ENCODE measurements at places on chromosomes 6 and 20.

DNA sequence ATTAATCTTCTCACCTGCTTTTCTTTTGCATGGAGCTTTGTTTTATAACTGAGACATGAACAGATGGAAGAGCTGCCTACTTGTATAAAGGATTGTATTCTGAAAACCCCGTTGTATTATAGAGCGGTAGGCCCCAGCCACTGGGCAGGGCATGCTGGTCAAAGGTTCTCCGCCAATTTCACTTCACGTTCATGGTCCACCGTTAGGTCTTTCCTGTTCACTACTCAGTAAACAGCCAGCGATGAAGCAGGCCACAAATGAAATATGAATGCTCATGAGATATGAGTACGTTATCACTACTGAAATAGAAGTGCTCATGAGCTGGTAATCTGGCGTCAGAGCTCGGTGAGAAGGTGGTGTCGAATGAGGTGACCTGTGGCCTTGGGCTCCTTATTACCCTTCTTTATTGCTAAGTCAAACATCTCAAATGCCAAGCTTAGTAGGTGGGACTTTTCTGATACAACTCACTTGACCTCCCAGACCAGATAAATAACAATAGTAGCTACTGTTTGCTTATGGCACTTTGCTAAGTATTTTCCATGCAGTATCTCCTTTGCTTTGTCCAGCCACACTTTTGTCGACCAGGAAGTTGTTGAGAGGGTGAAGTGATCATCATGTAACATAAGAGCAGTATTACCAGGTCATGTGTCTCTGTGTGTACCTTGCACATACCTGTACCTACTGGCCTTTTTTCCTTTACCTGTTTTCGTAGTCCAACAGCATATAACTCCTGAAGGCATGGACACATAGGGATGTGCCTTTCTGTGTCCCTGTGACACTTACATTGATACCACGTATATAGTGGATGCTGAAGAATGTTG is 16.7 kb downstream of the EDN3 start:
- no peak for ATAC-seq

DNA sequence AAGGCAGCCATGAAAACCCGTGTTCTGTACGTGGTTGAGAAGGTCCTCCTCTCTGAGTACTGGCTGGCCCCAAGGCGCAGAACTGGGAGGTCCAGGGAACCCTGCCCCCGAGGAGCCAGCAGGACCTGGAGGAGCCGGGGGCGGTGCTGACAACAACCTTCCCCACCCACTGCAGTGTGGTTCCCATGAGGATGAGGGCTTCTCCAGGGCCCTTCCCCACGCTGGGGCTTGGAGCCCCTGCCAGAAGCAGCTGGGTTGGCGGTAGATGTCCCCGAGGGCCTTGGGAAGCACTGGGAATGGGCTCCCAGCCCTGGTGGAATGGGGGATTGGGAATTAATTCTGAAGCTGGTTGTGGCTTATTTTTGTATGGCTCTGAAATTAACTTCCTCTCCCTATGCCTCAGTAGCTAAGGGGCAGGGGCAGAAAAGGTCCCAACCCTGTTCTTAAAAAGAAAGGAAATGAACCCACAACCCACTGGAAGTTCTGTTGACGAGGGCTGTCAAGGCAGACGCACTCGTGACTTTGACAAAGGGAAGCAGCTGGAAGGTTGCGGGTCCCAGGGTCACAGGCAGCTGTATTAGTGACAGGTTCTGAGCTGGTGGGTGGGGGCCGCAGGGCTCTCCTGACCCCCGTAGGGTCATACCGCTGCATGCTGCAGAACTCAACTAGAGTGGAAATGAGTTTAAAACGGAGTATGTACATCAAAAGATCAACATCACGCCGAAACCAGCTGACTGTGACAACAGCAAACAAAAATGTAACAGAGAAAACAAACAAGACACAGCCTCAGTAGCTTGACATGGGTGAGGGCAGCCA is 13.9 kb upstream of the HELZ2 start:
- ATAC-seq: no peak

GRCh38 chr6:165118736-165119135 is 190.7 kb downstream of the C6orf118 start:
- ATAC-seq: no peak

- ATAC-seq: no peak
These were observed 257.6 kb downstream of the LAMA2 start for GRCh38 chr6:129140526-129140925.

- no peak for ATAC-seq
These were observed 64.2 kb upstream of the AKIRIN2 start for GRCh38 chr6:87766211-87766610.

- no peak for ATAC-seq
These were observed 7.7 kb downstream of the GRM4 start for GRCh38 chr6:34138191-34138590.

GRCh38 chr20:24134284-24134683 is 145.7 kb upstream of the GGTLC1 start:
- ATAC-seq: peak; percentile 36

DNA sequence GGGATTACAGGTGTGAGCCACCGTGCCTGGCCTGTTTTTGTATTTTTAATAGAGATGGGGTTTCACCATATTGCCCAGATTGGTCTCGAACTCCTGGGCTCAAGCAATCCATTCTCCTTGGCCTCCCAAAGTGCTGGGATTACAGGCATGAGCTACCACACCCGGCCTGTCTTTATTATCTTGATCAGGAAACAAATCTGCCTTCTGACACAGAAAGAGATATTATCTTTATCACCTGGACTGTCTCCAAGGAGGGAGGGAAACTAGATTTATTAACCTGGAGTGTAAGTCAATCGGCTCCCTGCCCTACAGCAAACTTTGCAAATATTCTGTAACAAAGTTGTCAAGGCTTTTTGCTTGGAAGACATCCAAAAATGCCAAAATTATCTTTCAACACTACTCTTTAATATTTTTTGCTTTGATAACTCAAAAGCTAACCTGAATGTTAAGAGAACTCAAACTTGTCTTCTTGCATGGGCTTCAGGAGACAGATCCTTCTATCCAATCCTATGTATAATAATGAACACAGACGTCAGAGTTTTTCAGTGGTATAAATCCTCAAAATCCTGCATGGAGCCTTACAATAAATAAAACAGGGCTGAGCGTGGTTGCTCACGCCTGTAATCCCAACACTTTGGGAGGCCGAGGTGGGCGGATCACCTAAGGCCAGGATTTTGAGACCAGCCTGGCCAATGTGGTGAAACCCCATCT is 85.0 kb upstream of the LOC128125822 start:
- ATAC-seq: no peak

DNA sequence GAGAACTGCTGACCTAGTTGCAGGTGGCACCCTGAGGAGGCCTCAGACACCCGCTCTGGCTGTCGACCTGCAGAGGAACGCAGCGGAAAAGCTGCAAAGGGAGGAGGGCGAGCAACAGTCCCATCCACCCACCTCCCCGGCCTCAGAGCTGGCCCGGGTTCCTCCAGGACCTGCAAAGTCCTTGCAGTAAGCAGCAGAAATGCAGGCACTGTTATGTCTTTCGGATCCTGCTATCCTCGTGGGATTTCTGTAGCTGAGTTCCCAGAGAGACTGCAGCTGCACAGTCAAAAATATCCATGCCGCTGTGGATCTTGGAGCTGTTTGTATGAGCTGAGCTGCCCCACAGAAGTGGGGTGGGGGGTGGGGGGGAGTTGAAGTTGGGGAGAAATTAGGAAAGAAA is 251.3 kb downstream of the ANKRD60 start:
- no peak for ATAC-seq

DNA sequence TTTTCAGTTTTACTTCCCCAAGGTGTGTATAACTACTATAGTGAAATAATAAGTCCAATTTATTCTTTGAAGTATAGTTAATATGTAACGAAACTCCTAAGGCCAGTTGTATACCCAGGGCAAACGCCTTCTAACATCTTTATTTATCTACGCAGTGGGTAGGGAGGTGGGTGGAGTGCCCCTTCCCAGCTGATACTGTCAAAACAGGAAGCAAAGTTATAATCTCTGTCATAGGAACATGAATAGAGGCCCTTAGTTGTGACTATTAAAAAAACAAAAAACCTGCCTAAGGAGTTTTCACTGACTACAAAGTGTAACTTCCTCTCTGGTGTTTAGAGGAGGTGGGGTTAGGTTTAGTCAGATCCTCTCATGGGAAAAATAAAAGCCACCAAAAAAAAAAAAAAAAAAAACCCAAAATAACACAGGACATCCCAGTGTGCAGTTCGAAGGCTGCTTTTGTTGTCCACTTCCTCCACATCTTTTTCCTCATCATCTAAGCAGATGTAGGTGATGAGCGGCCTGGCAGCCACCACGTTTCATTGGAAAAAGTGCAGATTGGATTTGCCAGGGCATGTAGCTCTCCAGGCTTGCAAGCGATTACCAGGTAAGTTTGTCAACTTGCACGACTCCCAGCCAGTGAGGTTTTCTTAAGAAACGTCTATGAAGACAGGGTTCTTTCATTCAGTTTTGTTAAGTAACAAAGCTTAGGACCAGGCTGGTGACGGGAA is 58.7 kb downstream of the UTRN start:
- peak; percentile 60 for ATAC-seq

DNA sequence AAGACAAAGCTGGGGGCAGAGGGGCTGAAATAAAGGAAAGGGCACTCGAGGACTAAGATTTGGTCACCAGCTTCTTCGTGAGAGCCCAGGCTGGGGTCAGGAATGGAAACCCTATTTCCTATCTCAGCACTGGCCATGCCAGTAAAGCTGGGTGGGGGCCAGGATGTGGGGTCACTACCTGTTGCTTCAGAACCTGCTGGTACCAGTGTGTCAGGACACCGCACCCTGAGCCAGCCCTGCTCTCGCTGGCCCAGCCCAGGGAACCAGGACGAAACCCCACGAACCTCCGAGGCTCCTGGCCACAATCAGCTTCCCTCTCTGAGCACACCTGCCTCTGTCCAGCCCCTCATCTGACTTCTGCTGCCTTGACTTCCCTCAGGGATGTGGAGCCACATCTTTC is 2.1 kb downstream of the CDSN start:
- ATAC-seq: no peak

Measured in esophagus mucosa (tissue), 1 donor.